Lung microvascular endothelial cell (primary cell): ENCODE measurements at places on chromosomes 5 and 9.

DNA sequence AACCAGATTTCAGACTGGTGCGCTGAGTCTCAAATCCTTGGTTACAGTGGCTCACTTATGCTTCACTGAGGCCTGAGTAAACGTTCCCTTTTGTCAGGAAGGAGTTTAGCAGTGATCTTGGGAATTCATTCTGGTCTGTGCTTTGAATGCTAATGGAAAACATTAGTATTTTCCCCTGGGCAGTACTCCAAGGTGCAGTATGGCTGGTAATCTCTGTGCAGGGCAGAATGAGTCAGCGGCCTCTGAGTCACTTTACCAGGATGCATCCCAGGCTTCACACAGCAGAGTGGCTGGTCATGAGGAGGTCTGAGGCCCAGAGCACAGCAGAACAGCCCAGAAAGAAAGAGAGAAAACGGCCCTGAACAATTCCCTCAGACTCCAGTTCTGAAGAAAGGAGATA, 54.0 kb downstream of the PCA3 start:
- DNase-seq, result peak; percentile 97

DNA sequence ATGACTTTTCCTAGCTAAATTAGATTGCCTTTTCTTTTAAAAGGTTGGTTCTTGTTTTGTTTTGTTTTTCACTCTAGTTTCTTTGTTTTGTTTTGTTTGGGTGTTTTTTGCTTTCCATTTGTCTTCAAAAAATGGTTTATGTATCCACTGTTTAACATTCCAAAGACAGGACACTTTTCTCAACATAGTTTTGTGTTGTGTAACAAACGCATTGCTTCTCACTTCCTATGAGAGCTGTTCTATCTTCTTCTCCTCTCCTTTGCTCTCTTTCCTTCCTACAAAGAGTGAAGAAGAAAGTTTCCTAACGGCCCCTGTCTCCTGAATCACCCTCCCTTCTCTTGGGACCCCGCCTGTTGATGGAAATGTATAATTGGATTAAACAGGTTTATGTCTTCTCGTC, 539.7 kb downstream of the ACTL7B start:
- no peak for DNase-seq

DNA sequence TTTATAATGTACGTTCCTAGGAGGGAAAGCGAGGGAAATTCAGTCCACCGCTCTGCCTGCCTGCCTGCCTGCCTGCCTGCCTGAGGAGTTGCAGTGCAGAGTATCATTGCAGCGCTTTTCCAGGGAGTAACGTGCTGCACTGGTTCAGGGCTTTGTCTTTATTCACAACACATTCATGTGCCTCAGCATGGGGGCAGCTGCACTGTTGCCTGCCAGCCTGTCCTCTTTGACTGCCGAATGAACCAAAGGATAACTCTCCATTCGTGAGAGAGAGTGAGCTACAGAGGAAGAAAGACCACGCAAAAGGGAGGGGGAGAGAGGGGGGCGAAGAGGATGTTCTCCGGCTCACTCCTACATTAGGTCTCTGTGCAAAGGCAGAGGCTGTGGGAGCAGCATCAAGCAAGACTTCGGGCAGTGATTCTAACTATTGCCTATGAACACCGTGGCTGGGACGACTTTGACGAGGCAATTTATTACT, 791.2 kb downstream of the MAT2B start:
- peak; percentile 9 for DNase-seq

DNA sequence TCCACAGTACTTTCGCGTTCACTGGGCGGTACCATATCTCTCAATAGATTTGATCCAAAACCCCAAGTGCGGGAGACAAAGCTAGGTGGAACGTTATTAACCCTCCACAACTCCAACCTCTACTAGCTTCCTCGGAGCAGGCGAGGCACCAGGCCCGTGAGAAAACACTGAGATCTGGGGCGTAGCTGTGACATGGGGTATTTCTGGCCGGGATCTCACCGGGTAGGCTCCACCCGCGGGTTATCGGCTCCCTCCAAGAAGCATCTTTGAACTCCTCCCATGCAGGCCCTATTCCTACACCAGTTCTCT, 350 bp upstream of the SLC25A46 start:
- DNase-seq, result no peak

GRCh38 chr9:120353506-120353905, 226.5 kb downstream of the CDK5RAP2 start:
- no peak for DNase-seq

GRCh38 chr5:138824516-138824915, 50.6 kb downstream of the LRRTM2 start:
- peak; percentile 48 for DNase-seq

DNA sequence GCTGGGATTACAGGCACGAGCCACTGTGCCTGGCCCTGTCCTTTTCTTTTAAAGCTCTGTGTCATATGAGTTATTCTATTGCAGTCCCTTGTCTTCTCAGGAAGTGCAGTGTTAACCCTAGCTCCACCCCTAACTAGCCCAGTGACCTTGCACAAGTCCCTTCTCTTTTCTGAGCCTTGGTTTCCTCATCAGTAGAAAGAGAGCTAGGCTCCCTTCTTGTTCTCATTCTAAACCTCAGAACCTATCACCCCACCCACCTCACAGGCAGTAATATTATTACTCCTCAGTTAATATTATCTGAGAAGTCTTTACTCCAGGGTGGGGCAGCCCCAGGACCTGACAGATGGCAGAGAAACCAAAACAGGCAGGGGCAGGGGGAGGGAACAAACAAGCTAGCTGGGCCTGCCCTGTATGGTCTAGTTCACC, 7.2 kb downstream of the CYFIP2 start:
- no peak for DNase-seq

- DNase-seq, result no peak
Measured at GRCh38 chr5:133432956-133433532, 179.3 kb downstream of the FSTL4 start.

- no peak for DNase-seq
Measured at GRCh38 chr9:22214021-22214420, 204.9 kb upstream of the CDKN2B start.

- DNase-seq, result no peak
Measured at GRCh38 chr5:133846478-133847226, 121.8 kb downstream of the C5orf15 start.

GRCh38 chr5:88923623-88924329, 40.8 kb upstream of the MEF2C start:
- peak; percentile 2 for DNase-seq

GRCh38 chr5:134509308-134510040, 16.0 kb upstream of the JADE2 start:
- DNase-seq, result no peak

GRCh38 chr9:126505697-126506346, 107.9 kb upstream of the LMX1B start:
- DNase-seq, result no peak

DNA sequence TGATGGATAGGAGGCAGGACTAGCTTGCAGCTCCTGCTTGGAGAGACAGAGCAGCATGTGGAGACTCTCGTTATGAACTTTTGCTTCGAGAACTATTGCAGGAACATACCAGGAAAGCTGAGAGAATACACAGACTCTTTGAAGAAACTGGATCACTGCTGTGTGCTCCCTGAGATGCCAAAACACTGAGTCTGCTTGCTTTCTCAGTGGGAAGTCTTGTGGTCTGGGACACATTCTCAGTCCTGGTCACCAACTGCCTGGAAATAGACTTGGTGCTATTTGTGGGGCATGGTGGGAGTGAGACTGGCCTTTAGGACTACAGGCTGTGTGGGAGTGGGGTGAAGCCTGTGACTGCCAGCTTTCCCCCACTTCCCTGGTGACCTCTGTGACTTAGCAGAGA, 252.6 kb downstream of the MED10 start:
- no peak for DNase-seq

- peak; percentile 37 for DNase-seq
Measured at GRCh38 chr5:141560151-141560550, 58.6 kb downstream of the DIAPH1 start.

DNA sequence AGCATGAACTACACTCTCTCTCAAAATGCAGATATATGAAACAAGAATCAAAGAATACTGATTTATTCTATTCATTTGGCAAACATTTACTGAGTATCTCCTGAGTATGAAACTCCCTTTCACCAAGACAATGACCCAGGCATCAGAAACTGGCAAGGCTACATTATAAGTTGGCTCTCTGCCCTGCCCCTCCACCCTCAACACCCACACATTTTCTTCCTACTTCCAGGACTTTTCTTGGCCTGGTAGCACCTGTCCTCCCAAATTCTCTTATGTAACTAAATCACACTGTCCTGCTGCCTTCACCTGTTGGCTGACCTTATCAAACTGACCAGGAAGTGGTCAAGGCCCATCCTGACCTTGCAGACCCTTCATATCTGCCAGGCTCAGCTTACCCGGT, 3.5 kb downstream of the RASEF start:
- DNase-seq, result no peak

GRCh38 chr9:68951879-68952659, 61.8 kb downstream of the PRKACG start:
- no peak for DNase-seq

- DNase-seq, result no peak
Measured at GRCh38 chr9:134192951-134193731, 28.8 kb upstream of the RNU6ATAC start.

GRCh38 chr5:1484730-1485578, 38.8 kb downstream of the LPCAT1 start:
- DNase-seq, result no peak

DNA sequence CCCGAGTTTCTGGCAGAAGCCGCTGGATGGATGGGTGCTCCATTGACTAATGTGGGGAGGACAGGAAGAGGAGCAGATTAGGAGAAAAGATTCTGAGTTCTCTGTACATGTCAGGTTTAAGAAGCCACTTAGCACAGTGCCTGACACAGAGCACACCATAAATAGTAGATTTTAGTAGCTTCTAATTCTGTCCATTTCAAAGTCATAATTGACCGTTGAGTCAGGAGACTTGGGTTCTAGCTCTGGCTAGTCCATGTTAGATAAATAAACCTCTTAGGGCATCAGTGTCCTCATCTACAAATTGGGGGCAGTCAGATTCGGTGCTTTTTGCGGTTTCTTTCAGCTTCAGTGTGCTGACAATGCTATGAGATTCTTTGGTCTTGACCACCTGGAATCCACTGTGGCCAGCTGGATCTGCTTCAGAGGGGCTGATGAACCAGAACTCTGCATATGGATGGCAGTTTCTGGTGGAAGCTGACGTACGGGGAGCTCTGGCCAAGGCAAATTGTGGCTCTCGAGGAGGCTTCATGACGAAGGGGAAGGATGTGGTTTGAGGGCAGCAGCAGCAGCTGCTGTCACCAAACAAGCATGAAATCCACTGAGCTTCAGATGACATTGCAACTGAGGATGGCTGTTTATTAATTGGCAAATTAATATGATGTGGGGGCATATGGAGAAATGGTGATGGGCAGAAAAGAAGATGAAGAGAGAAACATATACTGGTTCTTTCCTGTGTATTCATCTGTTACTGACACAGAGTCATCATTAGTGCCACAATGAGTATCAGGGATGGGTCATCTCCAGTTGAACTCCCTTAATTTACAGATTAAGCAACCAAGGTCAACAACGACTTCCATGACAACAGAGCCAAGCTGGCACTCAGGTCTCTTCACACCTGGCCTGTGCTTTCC, 134.4 kb downstream of the AOPEP start:
- DNase-seq, result peak; percentile 78

DNA sequence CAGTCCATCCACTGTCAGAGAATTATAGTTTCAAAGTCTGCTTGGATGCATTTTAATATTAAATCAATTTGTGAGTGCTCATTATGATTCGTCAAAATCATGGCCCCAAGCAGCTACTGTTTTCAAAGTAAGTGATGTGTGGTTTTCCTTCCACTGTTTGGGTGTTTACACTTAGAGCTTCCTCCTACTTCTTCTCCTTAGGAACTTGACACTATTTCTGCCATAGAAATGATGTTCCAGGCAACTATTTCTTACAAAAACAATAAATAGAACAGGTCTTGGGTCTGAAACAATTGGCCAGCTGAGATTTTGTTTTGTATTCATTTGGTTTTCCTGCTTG, 132.8 kb upstream of the RAI14 start:
- no peak for DNase-seq

- no peak for DNase-seq
Measured at GRCh38 chr9:22278426-22278825, 168.2 kb upstream of the DMRTA1 start.

GRCh38 chr5:90563108-90563507, 4.5 kb downstream of the ADGRV1 start:
- DNase-seq, result no peak

DNA sequence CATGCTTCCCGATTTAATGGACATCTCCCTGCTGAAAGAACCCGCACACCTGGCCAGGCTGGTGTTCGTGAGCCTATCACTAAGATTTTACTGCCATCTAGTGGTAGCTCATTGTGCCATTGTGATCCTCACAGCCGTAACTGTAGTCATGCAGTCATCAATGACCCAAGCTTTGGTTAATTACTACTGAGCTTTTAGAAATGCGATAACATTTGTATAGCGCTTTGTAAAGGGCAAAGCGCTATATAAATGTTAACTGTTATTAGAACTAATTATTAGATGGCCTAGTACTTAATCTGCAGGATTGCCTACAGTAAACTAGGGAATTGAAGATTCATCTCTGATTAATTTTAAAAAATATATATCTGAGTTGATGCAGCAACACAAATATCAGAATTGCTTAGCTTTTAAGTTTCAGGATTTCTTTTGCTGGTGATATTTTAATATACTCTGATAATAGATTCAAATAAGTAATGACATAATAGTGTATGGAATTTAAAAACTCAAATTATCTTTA, 90.2 kb downstream of the HACD4 start:
- peak; percentile 75 for DNase-seq

DNA sequence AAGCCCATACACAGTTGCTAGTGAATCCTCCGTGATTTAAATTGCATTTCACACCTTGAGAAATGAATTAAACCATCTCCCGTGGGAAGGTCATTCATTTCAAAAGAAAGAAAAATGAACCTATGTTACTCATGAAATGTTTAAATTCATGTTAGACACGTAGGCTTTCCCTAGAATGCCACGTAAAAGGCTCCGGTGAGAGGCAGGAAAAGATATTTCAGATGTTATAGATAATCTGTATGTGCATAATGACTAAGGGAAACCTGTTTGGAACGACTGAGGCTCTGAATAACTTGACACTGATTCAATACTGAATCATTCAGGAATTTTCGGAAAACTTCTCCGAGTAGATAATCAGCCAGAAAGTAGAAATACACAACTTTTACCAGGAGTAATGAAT, 134.3 kb upstream of the ICE1 start:
- DNase-seq, result no peak
